Stimulated activated CD4-positive, alpha-beta T cell treated with anti-CD3 and anti-CD28 coated beads, Interleukin-1b, Interleukin-23, amount 100 ng/mL, for 4 hours (primary cell): ENCODE measurements at places on chromosomes 11 and 22.

DNA sequence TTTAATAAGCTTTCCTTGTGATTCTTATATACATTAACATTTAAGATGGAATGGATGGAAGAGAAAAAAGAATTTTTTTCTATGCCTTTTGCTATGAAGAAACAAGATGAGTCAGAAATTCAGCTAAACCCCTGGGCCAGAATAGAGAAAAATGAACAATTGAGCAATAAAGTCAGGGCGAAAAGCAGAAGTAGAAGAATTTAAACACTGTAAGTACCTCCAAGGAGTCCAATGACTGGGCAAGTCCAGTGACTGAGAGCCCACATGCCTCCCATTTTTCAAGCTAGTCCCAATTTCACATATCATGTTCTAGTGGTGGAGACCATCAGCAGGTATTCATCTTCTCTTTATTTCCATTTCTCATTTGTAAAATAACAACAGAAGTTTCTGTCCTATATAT lies 18.6 kb upstream of the APLP2 start:
- no peak for DNase-seq

DNA sequence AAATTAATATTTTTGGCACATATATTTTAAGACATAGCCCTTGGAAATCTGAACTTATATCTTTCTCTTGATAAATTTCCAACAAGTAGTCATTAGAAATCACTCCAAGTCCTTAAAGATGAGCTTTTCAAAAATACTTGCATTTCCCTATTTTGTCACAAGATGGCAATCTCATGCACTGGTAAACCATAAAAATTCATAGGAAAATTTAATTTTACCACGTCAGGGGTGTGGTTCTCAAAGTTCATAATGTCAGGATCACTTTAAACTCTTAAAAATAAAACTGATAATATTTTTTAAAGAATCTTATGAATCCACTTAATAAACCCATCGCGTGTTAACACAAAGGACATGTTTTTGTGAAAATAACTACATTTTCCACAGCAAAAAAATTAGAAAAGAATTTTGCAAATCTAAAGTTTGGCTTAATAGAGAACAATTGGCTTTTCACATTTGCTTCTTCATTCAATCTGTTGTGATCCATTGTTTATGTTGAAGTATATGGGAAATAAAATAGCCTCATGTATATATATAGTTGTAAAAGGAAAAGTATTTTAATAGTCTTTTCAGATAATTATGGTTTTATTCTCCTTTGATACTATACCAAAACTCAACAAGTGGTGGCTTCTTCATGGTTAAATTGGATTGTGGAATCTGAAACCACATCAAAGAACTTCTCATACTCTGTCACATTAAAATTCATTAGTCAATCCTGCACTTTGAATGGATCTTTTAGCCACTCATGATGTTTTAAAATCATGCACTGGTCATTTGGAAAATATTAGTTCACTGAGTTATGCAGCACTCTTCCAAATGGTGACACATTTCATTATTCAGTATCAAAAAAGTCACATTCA lies 169.1 kb downstream of the CADM1 start:
- no peak for DNase-seq

DNA sequence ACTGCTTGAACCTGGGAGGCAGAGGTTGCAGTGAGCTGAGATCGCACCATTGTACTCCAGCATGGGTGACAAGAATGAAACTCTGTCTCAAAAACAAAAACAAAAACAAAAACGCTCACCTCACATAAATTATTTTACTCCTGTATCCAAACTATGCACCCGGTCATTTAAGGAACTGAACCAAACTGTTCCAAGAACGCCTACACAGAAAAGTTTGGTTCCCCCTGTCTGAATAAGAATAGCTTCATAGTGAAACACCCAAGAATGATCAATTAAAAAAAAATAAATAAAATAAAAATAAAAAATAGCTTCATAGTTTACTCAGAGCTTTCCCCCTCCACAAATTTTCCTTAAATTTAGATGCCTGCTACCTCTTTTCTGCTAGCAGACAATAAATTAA lies 13.7 kb downstream of the NUP98 start:
- no peak for DNase-seq

GRCh38 chr22:20531404-20532201 lies 24.2 kb downstream of the MED15 start:
- no peak for DNase-seq

GRCh38 chr11:5226732-5227310 lies at the start of gene HBB:
Gene HBB, minus strand, starts transcription at chr11:5227071. Its CDS starts 50 bp downstream, at chr11:5227021.
- no peak for DNase-seq

- DNase-seq, result no peak
Measured at GRCh38 chr11:1073261-1073724, 1.4 kb upstream of the MUC2 start.

GRCh38 chr11:2741006-2741376 lies 41.2 kb upstream of the KCNQ1OT1 start:
- no peak for DNase-seq

DNA sequence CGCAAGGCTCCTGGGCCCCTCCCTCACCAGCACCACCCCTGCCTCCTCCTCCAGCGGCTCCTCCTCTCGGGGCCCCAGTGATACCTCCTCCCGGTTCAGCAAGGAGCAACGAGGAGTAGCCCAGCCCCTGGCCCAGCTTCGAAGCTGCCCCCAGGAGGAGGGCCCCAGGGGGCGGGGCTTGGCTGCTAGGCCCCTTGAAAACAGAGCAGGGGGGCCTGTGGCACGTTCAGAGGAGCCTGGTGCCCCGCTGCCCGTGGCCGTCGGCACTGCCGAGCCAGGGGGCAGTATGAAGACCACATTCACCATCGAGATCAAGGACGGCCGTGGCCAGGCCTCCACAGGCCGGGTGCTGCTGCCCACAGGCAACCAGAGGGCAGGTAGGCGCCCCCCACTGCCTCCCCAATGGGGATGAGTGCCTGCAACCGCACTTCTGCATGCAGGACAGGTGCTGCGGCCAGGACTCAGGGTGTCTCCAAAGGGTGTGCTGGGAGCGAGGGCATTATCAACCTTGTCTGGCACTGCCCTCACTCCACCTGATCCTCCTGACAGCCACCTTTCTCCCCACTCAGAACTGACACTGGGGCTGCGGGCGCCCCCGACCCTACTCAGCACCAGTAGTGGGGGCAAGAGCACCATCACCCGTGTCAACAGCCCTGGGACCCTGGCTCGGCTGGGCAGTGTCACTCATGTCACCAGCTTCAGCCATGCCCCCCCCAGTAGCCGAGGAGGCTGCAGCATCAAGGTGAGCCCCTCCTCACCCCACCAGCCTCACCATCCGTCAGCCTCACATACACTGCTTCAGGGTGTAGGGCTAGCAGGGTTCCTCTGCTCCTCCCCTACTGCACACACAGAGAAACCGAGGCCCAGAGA lies 10.2 kb downstream of the SMTN start:
- no peak for DNase-seq

DNA sequence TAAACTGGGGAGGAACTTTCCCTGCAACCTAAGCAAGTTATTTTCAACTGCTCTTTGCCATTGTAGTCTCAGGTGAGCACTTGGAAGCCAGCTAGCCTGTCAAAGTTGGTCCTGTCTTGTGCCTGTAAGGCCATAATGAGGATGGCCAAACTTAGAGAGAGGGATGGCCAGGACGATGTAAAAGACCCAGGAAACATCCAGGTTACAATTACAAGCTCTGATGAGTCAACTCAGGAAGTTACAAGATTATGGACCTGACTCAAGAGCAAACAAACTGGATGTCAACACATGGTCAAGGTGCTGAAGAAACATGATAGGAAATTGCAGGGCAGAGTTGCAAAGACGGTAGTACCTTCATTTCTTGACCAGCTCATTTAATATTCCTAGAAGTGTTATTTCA lies 1.6 kb downstream of the GTPBP1 start:
- no peak for DNase-seq

- DNase-seq, result no peak
Measured at GRCh38 chr22:48705917-48706605, 1121.6 kb downstream of the BRD1 start.

GRCh38 chr22:36411589-36412258 lies 24.0 kb upstream of the MYH9 start:
- peak; percentile 13 for DNase-seq

DNA sequence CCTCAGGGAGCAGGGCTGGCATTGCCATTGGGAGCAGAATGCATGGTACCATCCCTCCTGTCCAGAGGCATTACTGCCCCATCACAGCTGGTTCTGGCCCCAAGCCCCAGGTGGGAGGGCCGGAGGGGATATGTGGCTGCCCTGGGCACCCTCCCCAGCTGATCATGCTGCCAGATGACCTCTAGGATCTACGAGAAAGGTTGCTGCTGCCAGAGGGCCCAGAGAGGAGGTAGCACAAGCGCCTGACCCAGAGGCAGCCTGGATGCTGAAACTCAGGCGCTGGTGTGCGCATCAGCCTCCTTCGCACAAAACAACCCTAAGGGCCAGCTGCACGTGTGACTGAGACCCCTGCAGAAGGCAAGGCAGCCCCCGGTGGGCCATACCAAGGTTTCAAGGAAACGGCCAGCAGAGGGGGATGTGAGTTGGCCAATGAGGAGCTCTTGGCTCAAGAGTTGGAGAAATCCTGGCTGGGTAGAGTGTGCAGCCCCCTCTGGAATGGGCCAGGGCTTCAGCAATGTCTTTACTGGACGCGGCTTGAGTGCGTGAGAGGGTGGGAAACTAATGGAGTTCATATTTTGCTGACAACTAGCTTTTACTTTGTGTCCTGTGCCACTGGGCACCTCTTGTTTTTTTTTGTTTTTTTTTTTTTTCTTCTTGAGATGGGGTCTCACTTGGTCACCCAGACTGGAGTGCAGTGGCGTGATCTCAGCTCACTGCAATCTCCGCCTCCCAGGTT lies 88.3 kb upstream of the PARVA start:
- no peak for DNase-seq

DNA sequence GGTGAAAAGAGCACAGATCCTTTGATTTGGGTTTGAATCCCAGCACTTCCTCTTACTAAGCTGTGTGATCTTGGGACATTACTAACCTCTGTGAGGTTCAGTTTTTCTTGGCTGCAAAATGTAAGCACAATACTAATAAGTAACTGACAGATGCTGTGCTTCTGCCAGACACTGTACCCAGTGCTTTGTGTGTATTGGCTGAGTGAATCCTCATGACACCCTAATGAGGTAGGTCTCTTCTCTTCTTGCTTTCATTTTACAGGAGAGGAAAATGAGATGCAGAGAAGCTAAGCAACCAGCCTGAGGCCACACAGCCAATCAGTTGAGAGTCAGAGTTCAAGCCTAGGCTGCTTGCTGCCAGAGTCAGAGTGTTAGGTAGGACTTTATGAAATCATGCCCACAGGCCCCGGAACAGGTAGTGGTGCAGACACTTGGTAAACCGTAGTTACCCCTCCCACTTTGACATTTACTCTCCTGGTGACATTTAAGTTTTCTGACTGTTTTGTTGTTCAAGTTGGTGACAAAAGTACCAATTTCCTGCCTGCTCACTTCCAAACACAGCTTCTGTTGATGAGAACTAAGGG lies 21.2 kb downstream of the PTPRJ start:
- peak; percentile 69 for DNase-seq

GRCh38 chr11:78655561-78655960 lies 80.9 kb upstream of the NARS2 start:
- no peak for DNase-seq

GRCh38 chr11:126929179-126930061 lies 71.2 kb downstream of the KIRREL3 start:
- DNase-seq, result no peak

DNA sequence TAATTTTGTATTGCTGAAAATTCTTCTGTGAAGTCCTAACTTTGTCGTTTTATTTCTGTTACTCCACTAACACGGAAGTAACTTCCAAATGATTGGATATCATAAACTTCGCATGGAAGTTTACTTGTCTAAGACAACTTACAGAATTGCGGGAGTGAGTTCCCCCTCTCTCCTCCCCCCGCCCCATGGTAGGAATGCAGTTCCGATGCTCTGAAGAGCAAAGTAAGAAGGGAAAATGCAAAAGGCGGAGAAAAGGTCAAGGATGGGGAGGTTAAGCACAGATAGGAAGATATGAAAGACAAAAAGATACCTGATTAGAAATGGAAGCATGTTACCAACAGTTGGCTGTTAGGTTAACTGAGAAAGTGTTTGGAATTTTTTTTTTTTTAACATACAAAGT lies 1.3 kb downstream of the EIF3M start:
- DNase-seq, result no peak

GRCh38 chr11:125416981-125417935 lies 78.8 kb downstream of the FEZ1 start:
- no peak for DNase-seq
